ENCODE measurements at places on chromosomes 6 and 20. TPM values are rescaled to one million over a fixed set of nuclear protein-coding genes. Genes with fewer than 3 reads are reported as not detected.

The GID8 gene
- 40.1 TPM for total RNA-seq

The KCNS1 gene
- under 0.01 TPM for total RNA-seq

The FOXF2 gene
- not detected for total RNA-seq

The DCDC2 gene
- total RNA-seq = not detected

The FOXC1 gene
- total RNA-seq = 6.2 TPM

The OOEP gene
- not detected for total RNA-seq

The GRM1 gene
- under 0.01 TPM for total RNA-seq

The C6orf15 gene
- not detected for total RNA-seq

The SYTL3 gene
- 2.6 TPM for total RNA-seq

The STK35 gene
- total RNA-seq = 15.4 TPM

The ACSS2 gene
- total RNA-seq = 38.5 TPM

The SASH1 gene
- total RNA-seq = 79.2 TPM

The PDYN gene
- total RNA-seq = not detected

The LIN28B gene
- not detected for total RNA-seq

The LTB gene
- total RNA-seq = 2.3 TPM

The SLC22A3 gene
- 0.09 TPM for total RNA-seq

The LTA gene
- total RNA-seq = not detected

The ARMH2 gene
- total RNA-seq = not detected

The LY6G6C gene
- not detected for total RNA-seq

The OPN5 gene
- total RNA-seq = not detected

The VGLL2 gene
- total RNA-seq = not detected

The MYO6 gene
- 31.9 TPM for total RNA-seq

The TPD52L1 gene
- 2.9 TPM for total RNA-seq

The ZNF133 gene
- total RNA-seq = 15.4 TPM

The RSPH4A gene
- 0.18 TPM for total RNA-seq

The OR2B3 gene
- not detected for total RNA-seq

The MEI4 gene
- total RNA-seq = under 0.01 TPM

The CAPN11 gene
- 1.9 TPM for total RNA-seq

The CRNKL1 gene
- 27.2 TPM for total RNA-seq

The KIAA1586 gene
- total RNA-seq = 13.3 TPM

The ZBP1 gene
- total RNA-seq = not detected

The TBX18 gene
- total RNA-seq = 29.8 TPM

The SAMD5 gene
- 1.2 TPM for total RNA-seq

The ABHD16B gene
- total RNA-seq = not detected
